Amniotic stem cell (primary cell): ENCODE measurements at places on chromosomes 11 and 22.

DNA sequence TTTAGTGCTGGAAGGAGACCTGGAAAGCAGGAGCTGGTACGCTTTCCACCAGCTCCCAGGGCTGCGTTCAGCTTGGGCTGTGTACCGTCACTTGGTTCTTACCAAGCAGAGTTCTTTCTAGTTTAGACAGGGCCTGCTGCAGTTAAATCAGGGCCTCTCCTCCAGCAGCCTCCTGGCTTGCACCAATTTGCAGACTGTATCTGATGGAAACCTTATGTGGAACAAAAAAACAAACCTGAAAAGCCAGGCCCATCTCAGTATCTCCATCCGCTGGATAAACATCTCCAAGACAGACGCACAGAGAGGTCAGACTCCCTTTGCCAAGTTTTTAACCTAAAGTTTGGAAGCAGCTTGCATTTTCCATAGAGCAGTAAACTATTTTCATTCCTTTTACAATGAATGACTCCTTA is 288.6 kb upstream of the SORL1-AS1 start:
- DNase-seq, result no peak

- DNase-seq, result no peak
Measured at GRCh38 chr11:117595440-117595839, 201.6 kb downstream of the DSCAML1 start.

- DNase-seq, result no peak
Measured at GRCh38 chr11:116166573-116167465, 606.0 kb downstream of the BUD13 start.

DNA sequence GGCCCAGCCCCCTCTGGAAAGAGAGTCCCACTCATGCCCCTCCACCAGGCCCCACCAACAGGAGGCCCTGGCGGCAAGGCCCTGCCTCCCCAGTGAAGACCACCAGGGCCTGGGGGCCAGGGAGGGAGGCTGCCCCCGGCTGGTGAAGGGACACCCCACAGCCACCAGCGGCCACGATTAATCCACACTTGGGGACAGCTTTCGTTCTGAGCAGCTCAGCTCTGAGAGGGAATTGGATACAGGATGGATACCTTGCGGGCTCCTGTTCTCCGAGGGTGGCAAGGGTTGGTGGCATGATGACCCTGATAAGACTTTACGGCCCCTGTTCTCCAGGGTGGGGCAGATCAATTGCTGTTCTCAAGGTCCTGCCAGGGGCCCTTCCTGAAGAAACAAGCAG is 6.9 kb upstream of the NLRP6 start:
- no peak for DNase-seq

DNA sequence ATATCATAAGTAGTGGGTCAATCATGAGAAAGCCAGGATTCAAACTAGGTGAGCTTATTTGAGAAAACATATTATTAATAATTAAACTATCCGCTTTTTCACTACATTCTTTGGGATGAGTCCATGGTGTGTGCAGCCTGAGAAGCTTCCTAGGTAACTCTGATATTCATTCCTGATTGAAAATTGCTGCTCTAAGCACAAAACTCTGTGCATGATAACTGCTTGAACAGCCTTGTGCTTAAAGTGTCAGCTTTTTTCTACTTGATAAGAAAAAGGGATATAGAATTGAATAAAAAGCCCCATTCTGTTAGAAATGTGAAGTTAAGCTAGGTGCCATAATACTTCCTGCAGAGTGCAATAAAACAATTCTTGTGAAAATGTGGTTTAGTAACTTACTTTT is 343.5 kb upstream of the LUZP2 start:
- no peak for DNase-seq

- DNase-seq, result no peak
Measured at GRCh38 chr11:117929142-117929915, at the start of gene TMPRSS13. TMPRSS13 (minus strand) TSS chr11:117929402; CDS start chr11:117929307, 95 bp downstream.

- no peak for DNase-seq
Measured at GRCh38 chr11:37595845-37596244, 997.8 kb upstream of the RAG2 start.

GRCh38 chr22:49321477-49322055 is 506.1 kb downstream of the BRD1 start:
- no peak for DNase-seq

GRCh38 chr11:19794161-19794560 is 81.5 kb downstream of the NAV2 start:
- DNase-seq, result no peak

GRCh38 chr11:114353443-114353842 is 46.9 kb downstream of the C11orf71 start:
- DNase-seq, result no peak

GRCh38 chr11:123702139-123702538 is 39.3 kb downstream of the ZNF202 start:
- DNase-seq, result no peak

- DNase-seq, result no peak
Measured at GRCh38 chr11:88345408-88345807, 7.9 kb upstream of the CTSC start.

GRCh38 chr11:113540416-113541330 is 65.5 kb upstream of the DRD2 start:
- DNase-seq, result no peak

GRCh38 chr11:35427071-35427470 is 7.7 kb upstream of the SLC1A2 start:
- peak; percentile 14 for DNase-seq

DNA sequence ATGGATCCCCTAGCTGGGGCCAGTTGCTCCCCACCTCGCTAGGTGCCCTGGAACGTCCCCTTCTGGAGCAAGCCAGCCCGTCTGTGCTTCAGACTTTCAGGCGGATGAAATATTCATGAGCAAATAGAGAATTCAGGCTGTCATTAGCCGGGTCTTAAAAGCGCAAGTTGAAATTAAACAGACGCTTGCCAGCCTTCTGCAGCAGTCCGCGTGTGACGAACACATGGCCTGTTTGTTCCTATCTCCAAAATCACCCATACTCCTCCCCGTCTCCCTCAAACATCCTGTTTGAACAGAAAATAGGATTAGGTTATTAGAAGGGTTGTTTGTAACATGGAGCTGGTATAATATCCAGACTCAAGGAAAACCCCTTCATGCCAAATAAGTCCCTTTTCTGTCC is 38.7 kb downstream of the MYO18B start:
- no peak for DNase-seq

- DNase-seq, result no peak
Measured at GRCh38 chr11:113664981-113665710, 41.0 kb downstream of the TMPRSS5 start.

- no peak for DNase-seq
Measured at GRCh38 chr11:114110952-114111947, 51.7 kb downstream of the ZBTB16 start.

DNA sequence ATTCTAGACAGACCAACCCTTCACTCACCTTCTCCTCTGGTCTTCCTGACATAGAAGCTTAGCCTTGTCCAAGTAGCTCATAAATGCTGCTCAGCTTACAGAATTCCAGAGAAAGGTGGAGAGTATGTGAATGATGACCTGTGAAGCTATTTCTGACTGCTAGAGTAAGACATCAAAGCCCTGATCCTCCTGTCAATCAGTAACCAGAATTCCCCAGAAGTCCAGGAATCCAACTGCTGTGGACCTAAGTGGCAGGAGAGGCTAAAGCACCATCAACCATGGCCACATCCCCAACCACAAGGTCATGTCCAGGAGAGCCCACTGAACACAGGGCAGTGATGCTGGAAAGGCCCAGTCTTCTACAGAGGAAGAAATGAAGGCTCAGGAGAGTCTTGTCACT is 2.6 kb downstream of the OR51G2 start:
- no peak for DNase-seq

DNA sequence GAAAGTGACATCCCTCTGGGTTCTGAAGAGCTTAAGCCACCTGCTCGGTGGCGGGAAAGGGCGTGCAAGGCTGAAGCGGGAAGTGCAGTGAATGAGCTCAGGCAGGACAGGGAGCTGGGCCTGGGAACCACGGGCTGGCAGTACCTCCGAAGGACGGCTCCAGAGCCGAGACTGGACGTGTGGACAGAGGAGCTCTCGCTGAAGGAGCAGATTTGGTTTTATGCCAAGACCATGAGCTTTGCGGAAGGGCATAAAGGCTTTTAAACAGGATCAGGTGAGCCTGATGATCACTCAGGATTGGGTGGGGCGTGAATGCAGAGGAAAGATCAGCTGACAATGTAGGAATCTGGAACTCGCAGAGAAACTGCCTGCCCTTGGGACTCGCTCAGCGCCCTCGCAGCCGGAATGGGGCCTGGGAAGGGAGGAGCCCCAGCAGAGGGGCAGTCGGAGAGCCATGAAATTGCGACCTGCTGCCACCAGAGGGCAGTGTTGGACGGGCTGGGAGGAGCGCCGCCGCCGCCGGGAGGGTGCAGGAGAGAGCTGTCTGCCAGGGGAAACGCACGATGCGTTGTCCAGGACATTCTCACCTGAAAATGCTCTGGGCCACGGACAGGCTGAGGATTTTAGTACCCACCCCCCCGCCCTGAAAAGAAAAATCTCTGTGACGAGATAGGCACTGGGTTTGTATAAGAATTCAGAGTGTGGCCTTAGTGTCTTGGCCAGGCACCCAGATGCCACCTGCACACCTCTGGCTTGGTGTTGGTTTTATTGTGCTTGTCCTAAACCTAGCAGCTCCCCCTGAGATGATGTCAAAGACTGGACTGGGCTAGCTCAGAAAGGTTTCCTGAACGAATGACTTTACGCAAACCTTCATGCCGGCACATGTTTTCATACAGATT is 324.4 kb downstream of the NTM start:
- DNase-seq, result peak; percentile 13

GRCh38 chr22:49548356-49549202 is 279.1 kb downstream of the BRD1 start:
- DNase-seq, result no peak

- no peak for DNase-seq
Measured at GRCh38 chr11:117970400-117971024, 15.7 kb upstream of the IL10RA start.

- no peak for DNase-seq
Measured at GRCh38 chr22:49671331-49672013, 156.2 kb downstream of the BRD1 start.

DNA sequence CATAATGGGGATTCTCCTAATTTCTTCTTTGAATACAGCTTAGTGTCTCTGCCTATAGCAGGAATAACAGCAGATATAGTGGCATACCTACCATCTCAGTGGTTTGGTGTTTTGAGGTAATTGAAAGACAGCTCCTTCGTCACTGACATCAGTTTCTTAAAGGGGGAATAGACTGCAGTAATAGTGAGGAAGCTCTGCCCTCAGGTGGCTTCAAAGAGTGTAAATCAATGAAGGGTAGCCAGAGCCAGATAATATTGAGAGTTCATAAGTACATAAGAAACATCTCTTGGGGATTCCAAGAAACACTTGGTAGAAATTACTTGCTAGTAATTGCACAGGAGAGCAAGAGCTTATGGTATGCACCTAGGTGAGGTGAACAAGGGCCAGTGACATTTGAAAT is 4.4 kb downstream of the OR6M1 start:
- DNase-seq, result no peak

DNA sequence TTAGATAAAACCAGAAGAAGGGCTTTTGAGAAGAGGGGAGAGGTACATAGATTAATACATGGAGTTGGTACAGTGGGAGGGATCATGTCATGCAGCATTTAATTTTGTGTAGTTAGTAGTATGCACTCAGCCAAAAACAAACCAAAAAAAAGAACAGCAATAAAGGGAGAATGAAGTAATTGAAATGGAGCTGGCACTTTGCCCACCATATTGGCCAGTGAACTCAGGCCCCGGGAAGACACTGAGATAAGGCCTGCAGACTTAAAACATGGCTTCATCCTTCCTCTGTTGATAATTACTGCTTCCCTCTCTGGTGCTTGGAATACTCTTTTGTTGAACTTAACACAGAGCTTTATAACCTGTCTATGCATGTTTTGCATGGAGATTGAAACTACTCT is 3.1 kb downstream of the PANX1 start:
- DNase-seq, result no peak
